ENCODE measurements at places on chromosomes 12 and 14.

GRCh38 chr14:31029016-31029970 is 3.1 kb upstream of the STRN3 start:
- no peak for DNase-seq

GRCh38 chr12:43669373-43669772 is 89.2 kb downstream of the PUS7L start:
- DNase-seq = no peak

DNA sequence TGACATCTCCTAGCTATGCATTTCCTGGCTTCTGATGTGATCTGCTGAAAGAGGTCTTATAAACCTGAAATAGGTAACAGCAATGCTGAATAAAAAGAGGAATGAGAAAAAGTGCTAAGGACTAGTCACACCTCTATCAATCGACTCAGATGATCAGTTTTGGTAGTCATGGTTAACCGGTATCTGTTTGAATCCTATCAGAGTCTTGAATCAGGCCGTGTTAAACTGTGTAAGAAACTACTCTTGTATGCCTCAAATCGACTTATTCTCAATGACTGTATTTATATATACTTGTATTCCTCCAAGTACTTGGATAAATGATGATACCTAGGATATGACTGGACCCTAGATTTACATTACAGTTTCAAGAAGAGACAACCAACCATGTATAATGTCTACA is 10.8 kb upstream of the ISM2 start:
- no peak for DNase-seq

- DNase-seq = no peak
Measured at GRCh38 chr12:13230500-13230899, 34.0 kb downstream of the EMP1 start.

DNA sequence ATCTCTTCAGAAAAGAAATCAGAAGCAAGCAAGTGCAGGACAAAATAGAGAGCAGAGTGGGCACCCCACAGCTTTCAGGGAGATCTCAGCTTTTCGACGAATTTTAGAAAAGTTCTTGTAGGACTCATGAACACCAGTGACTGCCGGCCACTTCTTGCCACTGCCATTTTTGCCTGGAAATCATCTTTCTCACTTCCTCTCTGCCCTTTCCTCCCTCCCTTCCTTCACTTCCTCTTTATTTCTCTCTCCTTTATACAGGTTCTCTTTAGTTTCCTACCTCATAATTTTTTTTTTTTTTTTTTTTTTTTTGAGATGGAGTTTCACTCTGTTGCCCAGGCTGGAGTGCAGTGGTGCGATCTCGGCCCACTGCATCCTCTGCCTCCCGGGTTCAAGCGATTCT is 185.6 kb downstream of the APAF1 start:
- no peak for DNase-seq

DNA sequence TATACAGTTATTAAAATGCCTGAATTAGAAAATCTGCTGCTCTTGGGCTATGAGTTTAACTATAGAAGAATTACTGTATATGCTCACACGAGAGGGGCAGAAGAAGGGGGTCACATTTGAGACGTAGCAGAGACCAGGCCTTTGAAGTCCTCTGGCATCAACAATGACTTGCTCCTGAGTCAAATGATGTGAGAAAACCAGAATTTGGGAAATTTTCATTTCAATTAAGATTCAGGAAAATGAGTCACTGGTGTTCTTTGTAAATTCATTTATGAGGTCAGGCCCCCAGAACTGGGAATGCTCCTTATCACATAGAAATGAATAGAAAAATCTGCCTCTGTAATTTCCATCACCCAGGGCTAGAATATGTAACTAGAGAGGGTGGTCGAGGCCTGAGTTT is 92.9 kb downstream of the APAF1 start:
- DNase-seq = no peak

DNA sequence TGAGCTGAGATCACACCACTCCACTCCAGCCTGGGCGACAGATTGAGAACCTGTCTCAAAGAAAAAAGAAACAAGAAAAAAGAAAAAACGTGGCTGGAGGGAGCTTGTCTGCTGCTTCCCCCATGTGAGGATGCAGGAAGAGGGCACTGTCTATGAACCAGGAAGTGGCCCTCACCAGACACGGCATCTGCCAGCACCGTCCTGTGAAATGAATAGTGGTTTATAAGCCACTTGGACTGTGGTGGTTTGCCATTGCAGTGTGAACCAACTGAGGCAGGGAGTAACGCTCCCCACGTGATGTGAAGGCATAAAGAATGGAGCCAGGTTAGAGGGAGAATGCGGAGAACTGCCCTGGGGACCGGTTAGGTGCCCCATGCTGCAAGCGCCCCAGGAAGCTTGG is 4.5 kb upstream of the BRF1 start:
- no peak for DNase-seq

DNA sequence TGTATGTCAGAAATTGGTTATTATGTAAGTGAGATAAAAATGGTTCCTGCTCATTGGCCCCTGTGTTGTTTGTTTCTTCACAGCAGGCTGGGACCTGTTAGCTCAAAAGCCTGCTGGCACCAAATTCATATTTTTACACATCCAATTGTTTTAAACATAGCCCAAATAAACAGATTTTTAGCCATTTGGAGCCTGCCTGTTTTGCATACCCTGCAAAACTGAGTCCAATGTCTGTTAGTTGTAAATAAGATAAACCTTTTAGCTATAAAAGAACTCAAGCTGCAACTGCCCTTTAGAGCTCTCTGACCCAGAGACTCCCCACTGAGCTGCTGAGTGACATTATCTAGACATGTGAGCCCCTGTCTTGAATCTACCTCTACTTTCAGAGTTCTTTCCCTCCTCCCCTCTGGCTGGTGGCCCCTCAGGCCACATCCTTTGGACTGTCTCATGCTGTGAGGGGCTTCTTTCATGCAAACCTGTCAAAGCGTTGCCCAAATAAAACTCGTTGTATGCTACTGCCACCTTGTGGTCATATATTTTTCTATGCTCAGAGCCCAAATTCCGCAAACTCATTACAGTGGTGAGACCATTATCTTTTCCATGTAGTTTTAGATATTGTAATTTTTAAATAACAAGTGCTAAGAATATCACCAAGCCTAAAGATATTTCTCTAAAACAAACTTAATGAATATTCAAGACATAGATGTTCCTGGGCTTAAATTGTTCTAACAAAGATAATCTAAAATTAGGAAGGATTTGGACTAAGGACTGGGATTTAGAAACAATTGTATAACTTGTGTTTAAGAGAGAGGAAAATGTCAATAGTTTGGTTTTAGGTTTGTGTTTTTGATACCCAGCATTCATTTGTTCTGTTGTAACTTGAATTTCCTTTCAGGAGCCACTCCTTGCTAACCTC is 337.9 kb downstream of the AACS start:
- no peak for DNase-seq

- DNase-seq = no peak
Measured at GRCh38 chr14:50936882-50937281, 7.4 kb downstream of the PYGL start.
